Calu3 (cell line): ENCODE measurements at places on chromosomes 16 and 17. TPM values are rescaled to one million over a fixed set of nuclear protein-coding genes. Genes with fewer than 3 reads are reported as not detected.

TAX1BP3 gene
- total RNA-seq = 63.9 and 66.1 TPM in 2 replicates

GH2 gene
- total RNA-seq = not detected in 2 replicates

OR3A3 gene
- not detected in 2 replicates for total RNA-seq

BICDL2 gene
- total RNA-seq = 59.4 and 70.9 TPM in 2 replicates

GDPD3 gene
- total RNA-seq = 7.8 and 9.4 TPM in 2 replicates

TPPP3 gene
- 8.5 and 8.8 TPM in 2 replicates for total RNA-seq

HASPIN gene
- total RNA-seq = 11.8 and 13.4 TPM in 2 replicates

TMC8 gene
- total RNA-seq = 1.1 and 2.1 TPM in 2 replicates

PRSS8 gene
- 108 and 138 TPM in 2 replicates for total RNA-seq

CDRT4 gene
- total RNA-seq = 1.3 and 2.8 TPM in 2 replicates

SPATA22 gene
- total RNA-seq = not detected in 2 replicates

IL21R gene
- not detected in 2 replicates for total RNA-seq

TNFSF12 gene
- 7.7 and 8.4 TPM in 2 replicates for total RNA-seq

RPS6KB1 gene
- total RNA-seq = 29.9 and 34.5 TPM in 2 replicates
